ENCODE measurements at places on chromosomes 12 and 14. TPM values are rescaled to one million over a fixed set of nuclear protein-coding genes. Genes with fewer than 3 reads are reported as not detected.

GRCh38 chr14:77097006-77097699 is 905 bp upstream of the CIPC start:
- DNase-seq, result no peak

- no peak for DNase-seq
Observed at GRCh38 chr12:56198836-56199235, 9.6 kb upstream of the SMARCC2 start.

The RNASE7 gene
- not detected for total RNA-seq

The OASL gene
- total RNA-seq, result not detected

DNA sequence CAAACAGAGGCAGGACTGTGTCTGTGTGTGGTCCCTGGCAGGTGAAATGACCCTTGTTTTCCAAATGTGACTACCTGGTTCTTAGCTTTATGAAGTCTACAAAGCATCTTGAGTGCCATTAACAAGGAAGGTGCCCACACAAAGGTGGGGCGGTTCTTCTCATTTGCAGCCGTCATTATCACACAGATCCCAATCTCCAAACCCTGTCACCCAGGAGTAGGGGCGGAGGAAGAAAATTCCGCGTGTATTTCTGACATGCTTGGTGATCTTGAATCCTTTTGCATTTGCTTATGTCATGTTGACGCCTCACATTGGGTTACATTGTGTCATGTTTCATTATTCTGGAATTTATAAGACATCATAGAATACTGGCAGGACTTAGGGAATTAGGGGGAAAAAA is 277.3 kb downstream of the VRK1 start:
- DNase-seq, result no peak

GRCh38 chr14:100305324-100306100 is 732 bp downstream of the SLC25A29 start:
- peak; percentile 27 for DNase-seq

DNA sequence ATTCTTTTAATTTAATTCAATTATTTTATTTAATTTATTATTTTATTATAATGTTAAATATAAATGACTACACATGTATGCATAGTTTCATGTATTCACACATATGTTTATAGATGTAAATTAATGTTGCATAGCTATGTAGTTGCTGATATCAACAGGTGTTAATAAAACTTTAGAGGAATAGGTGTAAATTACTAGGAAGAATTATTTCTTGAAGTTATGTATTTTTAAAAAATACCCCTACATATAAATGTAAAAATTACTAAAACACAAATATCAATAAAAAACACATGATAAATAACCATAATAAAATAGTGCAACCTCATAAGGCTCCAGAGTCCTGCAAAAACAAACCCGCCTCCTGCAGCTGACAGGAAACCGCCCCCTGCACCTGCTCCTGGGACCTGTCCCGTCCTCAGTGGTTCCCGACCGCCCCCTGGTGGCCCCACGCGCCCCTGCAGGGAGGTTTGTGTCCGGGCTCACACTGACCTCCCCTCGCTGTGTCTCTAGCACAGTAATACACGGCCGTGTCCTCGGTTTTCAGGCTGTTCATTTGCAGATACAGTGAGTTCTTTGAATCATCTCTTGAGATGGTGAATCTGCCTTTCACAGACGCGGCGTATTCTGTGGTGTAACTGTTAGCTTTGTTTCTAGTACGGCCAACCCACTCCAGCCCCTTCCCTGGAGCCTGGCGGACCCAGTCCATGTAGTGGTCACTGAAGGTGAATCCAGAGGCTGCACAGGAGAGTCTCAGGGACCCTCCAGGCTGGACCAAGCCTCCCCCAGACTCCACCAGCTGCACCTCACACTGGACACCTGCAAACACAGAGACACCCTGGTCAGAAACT is 1264.0 kb downstream of the TMEM121 start:
- no peak for DNase-seq

DNA sequence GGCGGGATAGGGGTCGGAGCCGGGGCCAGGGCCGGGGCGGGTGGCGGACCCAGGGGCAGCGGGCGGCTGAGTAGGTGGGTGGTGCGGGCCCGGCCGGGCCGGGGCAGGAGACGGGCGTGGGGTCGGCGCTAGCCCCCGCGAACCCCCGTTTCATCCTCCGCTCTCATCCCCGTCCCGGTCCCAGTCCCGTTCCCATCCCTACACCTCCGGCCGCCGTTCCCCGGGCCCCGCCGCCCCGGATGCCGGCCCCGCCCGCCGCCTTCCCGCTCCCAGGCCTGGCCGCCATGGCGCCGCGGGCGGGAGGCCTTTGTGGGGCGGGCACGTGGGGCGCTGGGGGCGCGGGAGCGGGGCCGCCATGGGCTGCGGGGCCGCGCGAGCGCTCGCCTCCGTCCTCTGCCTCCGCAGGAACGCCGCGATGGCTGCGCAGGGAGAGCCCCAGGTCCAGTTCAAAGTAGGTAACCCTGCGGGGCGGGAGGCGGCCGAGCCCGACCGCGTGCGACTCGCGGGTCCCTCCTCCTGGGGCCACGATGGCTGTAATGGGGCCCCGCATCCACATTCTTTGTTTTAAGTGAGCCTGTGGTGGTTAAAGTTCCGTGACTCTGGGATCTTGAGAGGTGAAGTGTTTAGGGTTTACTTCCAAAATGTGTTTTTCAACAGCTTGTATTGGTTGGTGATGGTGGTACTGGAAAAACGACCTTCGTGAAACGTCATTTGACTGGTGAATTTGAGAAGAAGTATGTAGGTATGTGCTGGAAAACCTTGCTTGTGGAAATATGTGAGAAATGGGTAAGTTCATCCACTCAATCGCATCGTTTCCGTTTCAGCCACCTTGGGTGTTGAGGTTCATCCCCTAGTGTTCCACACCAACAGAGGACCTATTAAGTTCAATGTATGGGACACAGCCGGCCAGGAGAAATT is 572 bp downstream of the RAN start:
- DNase-seq, result peak; percentile 17

DNA sequence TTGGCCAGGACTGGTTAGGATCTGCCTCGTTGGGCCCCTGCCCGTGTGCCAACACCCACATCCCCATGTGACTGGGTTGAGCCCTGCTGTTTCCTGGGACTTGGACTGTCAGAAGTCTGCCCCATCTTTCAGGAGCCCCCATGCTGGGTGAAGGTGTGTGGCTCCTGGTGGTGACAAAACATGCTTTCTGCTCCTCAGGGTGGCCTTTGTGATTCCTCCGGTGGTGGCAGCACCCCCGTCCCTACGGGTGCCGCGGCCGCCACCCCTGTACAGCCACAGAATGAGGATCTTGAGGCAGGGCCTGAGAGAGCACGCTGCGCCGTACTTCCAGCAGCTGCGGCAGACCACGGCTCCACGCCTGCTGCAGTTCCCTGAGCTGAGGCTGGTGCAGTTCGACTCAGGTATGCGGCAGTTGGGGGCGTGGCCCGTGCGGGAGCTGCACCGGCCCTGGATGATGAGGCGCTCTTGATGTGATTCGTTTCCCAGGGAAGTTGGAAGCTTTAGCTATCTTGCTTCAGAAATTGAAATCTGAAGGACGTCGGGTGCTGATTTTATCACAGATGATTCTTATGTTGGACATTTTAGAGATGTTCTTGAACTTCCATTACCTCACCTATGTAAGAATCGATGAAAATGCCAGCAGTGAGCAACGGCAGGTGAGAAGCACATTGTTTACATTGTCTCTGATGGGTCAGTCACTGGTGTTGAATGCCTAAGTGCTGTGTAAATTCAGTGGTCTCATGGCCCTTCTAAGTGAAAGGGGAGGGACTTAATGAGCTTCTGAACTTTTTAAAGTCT is 80.0 kb downstream of the EP400 start:
- DNase-seq, result no peak

DNA sequence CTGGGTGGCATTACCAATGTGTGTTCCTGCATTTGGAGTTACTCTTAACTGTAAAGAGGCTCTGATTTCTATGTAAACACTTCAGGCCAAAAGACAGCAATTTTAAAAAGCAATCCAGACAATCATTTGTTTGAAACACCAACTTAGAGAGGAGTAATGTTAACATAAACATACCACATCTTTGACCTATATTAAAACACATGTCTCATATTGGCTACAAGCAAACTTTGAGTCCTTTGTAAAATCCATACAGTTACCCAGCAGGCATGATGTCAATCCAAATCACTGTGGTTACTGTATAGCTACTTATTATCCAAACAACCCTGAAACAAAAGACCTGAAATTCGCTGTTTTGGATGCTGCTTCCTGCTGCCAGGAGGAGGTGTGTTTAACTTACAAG is 7.5 kb upstream of the G2E3 start:
- no peak for DNase-seq

DNA sequence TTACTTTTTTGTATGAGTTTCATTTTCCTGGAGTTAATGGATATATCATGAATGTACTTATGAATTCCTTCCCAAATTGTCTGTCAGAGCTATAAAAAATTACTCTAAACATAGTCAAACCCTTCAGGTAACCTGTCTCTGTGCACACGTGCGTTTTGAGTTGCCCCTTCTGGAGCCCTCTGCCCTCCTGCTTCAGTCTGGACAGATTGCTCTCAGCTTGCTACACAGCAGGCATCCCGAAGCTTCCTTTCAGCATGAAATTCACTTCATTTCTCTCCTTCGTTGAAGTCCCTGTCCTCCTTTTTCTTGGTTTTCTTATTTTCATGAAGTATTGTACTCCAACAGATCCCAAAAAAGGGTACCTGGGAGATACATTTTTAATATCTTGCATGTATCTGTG is 47.3 kb downstream of the FNTB start:
- no peak for DNase-seq

DNA sequence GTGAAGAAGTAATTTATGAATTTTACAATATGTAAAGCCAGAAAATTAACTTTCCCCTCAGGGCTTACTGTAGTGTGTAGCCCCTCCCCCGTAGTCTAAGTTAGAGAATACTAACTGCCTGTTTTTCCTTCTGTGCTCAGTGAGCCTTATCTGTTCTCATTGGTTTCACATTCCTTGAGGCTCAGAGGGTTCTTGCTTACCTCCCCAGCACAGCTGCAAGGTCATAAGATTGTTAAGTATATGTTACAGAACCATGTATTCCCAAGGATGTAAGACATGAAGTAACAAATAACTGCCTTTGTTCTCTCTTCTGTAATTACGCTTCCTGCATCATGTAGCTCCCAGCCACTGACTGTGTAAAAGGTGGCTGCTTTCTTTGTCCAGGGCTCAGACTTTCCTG is 1351.1 kb downstream of the TMEM121 start:
- DNase-seq, result no peak

All from neural crest cell (in vitro differentiated cells).